ENCODE measurements at places on chromosomes 6 and 20.

- no peak for DNase-seq
Measured at GRCh38 chr20:63781181-63781580, 41.6 kb downstream of the SLC2A4RG start.

DNA sequence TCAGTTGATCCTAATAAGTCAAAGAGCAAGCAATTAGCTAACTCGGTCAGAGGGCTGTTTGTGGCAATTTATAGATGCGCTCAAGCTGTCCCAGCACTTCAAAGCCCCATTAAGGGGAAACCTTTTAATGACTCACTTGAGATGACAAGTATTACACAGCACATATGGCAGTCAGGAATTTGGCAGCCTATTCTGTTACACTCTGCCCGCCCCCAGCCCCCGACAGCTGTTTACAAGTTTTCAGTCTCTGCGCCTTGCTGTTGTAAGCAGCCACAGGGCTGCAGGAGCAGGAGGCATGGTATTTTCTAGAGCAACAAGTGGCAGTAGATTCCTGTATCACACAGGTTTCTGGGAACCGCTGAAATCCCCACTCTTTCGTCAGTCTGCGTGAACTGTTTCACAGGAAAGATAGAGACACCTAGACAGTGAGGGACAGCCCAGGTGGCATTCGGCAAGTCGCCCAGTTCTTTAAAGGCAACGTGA is 263.0 kb downstream of the FOXC1 start:
- no peak for DNase-seq

DNA sequence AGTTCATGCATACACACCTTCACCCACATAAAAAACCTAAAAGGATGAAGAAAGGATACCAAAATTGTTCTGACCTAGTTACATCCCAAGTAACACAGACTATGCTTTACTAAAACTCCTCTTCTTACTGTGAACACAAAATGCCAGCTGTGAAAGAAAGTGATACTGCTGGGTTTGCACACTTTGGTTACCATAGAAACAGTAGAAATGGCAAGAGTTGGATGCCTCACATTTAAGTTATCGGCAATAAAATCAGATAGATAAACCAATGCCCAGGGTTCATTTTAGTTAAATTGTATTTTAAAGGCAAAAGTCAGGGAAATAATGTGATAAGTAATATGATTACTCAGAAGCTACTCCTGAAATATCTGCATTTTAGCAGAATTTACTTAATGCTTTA is 161.9 kb downstream of the CDK19 start:
- DNase-seq, result no peak

DNA sequence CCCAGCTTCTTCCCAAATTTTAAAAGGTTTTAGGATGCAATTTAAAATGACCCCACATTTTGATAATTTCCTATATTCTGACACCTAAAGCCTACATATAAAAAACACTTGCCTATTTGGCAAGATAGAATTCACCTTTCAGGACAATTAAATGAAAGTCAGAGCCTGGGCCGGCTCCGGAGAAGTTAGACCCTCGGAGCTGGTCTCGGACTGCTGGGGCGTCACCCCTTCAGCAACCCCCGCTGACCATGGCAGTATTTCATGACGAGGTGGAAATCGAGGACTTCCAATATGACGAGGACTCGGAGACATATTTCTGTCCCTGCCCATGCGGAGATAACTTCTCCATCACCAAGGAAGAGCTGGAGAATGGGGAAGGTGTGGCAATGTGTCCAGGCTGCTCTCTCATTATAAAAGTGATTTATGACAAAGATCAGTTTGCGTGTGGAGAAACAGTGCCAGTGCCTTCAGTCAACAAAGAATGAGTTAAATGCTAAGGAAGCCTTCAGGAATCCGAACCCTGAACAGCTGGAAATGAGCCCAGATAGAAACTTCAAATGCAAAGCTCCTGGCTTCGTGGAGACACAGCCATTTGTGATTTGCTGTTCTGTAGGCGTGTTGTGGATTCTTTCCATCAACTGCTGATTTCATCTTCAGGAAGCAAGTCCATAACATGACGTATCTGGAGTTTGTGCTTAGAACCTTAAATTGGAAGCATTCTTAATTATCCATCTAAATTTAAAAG is 16.0 kb downstream of the TCFL5 start:
- DNase-seq, result no peak

GRCh38 chr20:37841971-37842370 is 61.0 kb upstream of the VSTM2L start:
- DNase-seq, result no peak

DNA sequence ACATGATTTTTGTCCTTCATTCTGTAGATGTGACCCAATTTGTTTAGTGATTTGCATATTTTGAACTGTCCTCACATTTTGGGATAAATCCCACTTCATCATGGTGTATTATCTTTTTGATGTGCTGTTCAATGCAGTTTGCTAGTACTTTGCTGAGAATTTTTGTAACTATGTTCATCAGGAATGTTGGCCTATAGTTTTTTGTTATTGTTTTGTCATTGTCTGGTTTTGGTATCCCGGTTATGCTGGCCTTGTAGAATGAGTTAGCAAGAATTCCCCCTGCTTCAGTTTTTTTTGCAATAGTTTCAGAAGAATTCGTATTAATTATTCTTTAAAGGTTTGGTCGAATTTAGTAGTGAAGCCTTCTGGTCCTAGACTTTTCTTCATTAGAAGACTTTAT is 11.9 kb downstream of the KIF25 start:
- no peak for DNase-seq

DNA sequence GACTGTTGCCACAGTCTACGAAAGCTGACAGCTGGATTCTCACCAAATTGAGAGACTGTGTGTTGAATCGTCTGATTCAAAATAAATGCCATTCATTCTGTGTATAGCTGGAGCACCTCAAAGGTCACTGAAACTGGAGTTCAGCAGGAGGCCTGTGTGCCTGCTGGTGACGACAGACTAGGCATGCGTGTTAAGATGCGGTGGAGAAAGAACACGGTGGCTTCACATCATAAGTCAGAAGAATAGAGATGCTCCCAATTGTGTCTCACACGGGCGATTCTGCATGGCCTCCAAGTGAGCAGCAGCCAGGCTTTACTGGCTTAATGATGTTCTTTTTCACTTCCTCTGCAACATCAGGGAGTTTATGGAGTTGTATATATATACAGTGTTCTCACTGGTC is 32.3 kb downstream of the SNHG17 start:
- no peak for DNase-seq

GRCh38 chr6:5139828-5140771 is 55.0 kb downstream of the PPP1R3G start:
- no peak for DNase-seq

- no peak for DNase-seq
Measured at GRCh38 chr6:25482996-25483395, 169.0 kb upstream of the SCGN start.

DNA sequence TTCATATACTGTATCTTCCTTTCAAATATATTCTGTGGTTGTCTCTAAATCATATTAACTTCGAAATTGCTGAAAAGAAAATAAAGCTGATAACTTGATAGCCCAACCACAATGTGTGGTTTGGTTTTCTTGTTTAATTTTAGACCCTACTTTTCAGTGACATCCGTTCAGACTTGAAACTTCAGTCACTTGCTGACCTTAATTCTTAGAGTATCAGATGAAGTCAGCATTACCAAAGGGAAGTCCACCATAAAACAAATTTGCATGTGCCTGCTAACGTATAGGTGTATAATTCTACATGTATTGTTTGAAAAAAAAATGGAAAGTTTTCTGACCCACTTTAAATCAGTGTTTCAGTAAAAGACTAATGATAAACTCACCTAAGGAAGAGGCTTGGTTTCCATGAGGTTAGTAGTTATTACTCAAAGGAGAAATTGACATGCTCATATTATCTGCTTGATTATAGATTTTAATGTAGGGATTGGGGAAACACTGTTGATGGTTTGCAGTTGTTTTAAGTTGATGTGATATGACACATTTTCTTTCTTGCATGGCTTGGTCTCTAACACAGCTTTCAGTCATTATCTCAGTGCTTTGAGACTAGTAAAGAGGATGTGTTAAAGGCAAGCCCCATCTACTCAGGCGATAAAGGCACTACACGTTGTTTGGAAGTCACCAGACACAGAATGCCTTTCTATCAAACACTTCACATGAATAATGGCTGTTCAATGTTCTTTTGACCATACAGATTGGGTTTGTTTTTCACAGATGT is 5.2 kb upstream of the IL17A start:
- DNase-seq, result no peak

GRCh38 chr6:101486124-101486523 is 92.6 kb downstream of the GRIK2 start:
- DNase-seq, result no peak

GRCh38 chr20:53642196-53643030 is 48.8 kb upstream of the ZNF217 start:
- DNase-seq, result peak; percentile 34

- DNase-seq, result no peak
Measured at GRCh38 chr6:108903796-108904195, 55.6 kb downstream of the ARMC2 start.

- no peak for DNase-seq
Measured at GRCh38 chr6:111673532-111673931, 67.9 kb upstream of the TRAF3IP2 start.

DNA sequence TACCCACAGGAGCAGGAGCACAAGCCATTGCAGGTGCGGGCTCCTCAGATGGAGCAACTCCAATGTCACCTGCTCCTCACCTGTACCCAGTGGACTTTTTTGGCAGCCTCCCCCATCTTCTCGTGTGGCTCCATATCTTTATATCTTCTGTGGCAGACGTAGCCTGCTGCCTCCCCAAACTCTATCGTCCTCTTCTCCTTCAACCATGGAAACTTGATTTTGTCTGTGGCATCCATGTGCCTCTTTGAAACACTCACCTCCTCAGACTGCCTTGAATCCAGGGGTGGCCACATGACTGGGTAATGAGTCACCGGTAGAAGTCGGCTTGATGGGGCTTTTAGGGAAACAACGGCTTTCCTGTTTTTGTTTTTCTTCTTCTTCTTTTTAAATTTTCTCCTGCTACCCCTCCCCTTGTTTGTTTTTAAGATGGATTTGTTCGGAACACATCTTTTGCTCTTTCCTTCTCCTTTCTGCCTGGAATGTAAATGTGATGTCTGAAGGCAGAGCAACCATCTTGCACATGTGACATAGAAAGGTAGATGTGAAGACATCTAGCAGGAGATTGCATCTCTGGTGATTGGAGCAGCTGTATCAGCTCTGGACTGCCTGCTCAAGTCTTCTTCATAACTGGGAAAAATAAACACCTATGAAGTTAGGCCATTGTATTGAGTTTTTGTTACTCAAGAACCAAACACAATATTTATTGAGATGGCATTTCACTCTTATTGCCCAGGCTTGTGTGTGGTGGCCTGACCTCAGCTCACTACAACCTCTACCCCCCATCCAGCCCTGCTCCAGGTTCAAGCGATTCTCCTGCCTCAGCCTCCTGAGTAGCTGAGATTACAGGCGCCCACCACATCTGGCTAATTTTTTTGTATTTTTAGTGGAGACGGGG is 69.9 kb upstream of the DDR1 start:
- peak; percentile 4 for DNase-seq

DNA sequence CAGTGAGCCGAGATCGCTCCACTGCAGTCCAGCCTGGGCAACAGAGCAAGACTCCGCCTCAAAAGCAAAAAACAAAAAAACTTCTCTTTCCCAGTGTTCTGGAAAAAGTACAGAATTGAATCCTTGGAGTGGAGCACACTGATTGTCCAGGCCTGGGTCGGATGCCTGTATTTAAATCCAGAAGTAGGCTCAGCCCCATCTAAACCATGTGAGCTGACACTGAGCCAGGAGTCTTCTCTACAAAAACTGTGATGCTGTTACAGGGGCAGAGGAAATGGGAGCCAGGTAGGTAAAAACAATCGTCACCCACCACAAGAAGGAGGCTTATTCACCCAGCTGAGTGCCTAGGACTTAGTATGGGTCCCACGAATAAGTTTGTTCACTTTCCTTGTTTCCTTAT is 43.0 kb upstream of the PTPN1 start:
- DNase-seq, result no peak

DNA sequence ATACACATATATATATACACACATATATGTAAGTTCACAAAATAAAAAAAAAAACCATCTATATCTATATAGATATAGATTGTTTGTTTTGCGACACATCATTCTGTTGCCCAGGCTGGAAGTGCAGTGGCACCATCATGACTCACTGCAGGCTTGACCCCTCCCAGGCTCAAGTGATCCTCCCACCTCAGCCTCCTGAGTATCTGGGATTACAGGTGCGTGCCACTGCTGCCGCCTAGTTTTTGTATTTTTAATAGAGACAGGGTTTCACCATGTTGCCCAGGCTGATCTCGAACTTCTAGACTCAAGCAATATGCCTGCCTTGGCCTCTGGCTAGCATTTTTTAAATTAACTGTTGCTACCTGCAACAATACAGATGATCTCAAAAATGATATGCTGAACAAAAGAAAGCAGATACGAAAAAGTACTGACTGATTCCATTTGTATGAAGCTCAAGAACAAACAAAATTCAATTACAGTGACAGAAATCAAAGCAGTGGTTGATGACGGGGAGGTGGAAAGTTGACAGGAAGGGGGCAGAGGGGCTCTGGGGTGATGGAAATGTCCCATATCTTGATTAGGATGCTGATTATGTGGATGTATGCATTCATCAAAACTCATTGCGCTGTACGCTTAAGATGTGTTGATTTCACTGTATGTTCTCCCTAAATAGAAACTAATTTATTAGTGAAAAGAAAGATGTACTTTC is 49.6 kb downstream of the ATXN1 start:
- DNase-seq, result peak; percentile 60

- no peak for DNase-seq
Measured at GRCh38 chr20:46938434-46938833, 43.8 kb downstream of the EYA2 start.

- DNase-seq, result no peak
Measured at GRCh38 chr6:97717086-97717485, 434.1 kb upstream of the MMS22L start.

- DNase-seq, result no peak
Measured at GRCh38 chr6:119296036-119297035, 53.2 kb downstream of the MAN1A1 start.

DNA sequence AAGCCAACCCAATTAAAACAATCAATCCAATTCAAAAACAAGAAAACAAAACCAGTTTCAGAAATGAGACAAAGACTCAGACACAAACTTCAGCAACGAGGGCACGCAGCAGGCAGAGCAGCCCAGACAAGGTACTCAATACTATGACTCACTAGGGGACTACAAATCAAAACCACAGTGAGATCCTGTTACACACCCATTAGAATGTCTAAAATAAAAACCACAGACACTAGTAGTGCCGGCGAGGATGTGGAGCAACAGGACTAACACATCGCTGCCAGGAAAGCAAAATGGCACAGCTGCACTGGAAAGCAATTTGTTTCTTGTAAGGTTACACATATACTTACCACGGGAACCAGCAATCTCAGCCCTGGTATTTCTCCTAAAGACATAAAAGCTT is 28.4 kb upstream of the MAS1L start:
- peak; percentile 7 for DNase-seq

- DNase-seq, result no peak
Measured at GRCh38 chr20:17636523-17637412, 45.3 kb downstream of the RRBP1 start.

DNA sequence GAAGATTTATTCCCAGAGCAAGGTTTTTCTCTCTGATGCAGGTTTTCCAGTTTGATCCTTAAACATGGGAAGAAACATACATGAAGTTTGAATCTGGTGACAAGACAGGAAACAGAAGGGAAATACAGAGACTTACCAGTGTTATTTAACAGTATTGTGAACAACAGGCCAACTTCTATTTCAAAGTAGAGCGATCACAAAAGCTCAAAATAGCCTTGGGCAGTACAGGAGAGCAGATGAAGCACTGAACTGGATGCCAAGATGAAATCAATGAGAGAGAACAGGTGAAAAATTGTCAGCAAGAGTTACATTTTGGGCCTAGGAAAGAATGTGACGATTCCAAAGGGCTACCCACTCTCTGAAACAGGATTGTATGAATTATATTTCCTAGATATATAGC is 114.8 kb upstream of the PTPRK start:
- DNase-seq, result no peak

Measured in T-helper 22 cell (primary cell).